ENCODE measurements at places on chromosomes 2 and 18.
A peak's percentile ranks its signal among the peaks of the same experiment; 100 is the strongest.

DNA sequence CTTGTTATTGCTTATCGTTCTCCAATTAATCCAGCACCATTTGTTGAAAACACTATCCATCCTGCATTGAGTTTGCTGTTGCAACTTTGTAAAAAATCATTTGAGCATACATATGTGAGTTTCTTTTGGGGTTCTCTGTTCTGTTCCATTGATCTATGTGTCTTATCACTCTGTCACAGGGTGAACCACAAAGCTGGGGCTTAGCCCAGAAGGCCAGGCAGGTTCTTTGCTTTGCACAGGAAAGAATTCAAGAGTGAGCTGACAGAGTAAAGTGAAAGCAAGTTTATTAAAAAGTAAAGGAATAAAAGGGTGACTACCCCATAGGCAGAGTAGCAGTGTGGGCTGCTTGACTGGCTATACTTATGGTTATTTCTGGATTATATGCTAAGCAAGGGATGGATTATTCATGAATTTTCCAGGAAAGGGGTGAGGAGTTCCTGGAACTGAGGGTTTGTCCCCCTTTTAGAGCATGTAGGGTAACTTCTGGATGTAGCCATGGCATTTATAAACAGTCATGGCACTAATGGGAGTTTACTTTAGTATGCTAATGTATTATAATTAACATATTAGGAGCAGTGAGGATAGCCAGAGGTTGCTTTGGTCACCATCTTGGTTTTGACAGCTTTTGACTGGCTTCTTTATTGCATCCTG, 46.8 kb downstream of the RNF138 start:
- DNase-seq = no peak

GRCh38 chr2:72212486-72212855, 64.8 kb upstream of the CYP26B1 start:
- no peak for DNase-seq

DNA sequence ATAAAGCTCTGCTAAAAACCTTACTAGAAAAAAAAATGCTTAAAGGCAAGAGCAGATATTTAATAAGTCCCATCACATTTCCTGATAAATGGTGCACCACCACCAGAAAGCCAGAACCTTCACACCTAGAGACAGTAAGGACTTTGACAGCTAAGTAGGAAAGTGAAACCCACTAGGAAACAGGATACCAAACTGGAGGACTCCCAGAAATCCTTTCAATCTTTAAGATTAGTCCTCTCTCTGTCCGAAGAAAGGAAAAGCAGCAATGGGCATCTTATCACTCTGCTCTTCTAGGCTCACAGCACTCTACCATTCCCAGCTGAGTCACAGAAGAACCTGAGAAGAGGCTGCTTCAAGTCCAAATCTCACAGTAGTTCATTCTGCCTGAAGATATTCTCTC, 3.7 kb downstream of the DYM start:
- DNase-seq = no peak

- peak; percentile 18 for DNase-seq
Measured at GRCh38 chr18:55912919-55913318, 324.9 kb upstream of the TCF4 start.

- DNase-seq = peak; percentile 83
Measured at GRCh38 chr2:241499146-241499965, 9.0 kb downstream of the STK25 start.

GRCh38 chr2:61774351-61774750, 79.5 kb downstream of the FAM161A start:
- no peak for DNase-seq

DNA sequence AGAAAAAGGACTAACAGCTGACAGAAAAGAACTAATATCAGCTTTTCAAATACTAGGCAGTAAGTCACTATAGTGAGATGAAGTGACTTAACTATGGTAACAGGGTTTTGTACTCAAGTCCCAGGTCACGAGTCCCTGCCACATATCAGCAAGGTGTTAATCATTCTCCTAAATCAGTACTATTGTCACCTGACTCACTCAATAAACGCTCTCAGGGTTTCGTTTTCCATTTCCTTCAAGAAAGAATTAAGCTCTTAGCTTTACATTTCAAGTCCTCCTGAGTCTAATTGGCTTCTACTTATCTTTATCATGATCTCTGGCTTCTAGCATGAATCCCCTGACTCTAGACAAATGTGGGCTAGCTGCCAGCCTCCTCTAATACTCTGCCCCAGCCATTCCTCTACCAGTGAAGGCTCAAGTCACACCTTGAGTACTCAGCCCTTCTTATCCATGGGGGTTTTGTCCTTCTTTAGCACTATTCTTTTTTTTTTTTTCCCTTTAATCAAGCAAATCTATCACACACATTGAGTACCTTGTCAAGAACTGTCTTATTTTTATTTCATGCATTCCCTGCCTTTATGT, 20.0 kb downstream of the BUB1 start:
- DNase-seq = no peak

GRCh38 chr2:36361396-36361795, 5.8 kb downstream of the CRIM1 start:
- no peak for DNase-seq

DNA sequence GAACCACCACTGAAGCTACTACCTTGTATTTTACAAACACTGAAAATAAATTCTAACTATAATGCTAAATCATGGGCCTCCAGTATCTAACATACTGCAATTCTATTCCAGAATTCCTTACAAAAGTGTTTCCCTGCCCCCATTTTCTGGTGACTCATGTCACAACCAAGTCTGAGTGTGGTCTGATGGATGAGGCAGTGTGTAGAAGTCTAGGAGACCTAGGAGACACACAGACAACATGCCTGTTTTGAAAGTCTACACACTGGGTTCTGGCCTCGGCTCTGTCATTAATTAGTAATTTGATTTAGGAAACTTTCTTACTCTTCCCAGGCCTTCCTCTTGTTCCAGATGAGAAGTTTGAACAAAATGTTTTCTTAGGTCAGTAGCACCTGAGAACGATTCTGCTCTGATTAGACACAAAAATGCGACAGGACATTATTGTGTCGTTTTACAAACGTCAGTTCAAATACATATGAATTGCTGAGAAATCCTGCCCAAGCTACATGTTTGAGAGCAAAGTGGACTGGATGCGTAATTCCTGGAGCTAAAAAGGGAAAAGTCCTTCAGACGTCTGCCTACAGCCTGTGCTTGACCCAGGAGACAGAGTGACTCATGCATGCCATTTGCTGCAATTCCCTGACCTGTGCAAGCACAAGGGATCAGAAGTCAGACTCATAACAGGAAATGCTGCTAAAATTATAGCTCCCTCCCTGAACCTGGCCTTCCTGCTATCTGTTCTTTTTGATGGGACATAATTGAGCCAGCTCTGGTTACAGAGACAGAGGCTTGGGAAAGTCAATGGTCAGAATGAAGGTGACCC, 494.4 kb downstream of the SOX11 start:
- peak; percentile 21 for DNase-seq

DNA sequence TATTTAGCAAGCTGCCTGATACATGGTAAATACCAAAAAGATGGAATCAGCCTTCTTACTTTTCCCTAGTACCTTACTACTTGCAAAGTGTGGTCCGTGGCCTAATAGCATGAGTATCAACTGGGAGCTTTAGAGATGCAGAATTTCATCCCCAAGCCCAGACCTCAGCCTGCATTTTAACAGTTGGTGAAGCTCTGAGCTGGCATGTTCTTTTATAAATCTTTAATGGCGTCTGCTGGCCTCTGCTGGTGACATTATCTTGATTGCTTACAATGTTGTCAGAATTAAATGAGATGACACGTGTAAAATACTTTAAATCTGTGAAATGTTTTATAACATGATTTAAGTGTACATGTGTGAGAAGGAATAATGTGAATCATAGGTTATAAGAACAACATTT, 115.1 kb upstream of the NOSTRIN start:
- peak; percentile 20 for DNase-seq

GRCh38 chr2:37985333-37985732, 60.2 kb downstream of the RMDN2 start:
- DNase-seq = no peak

DNA sequence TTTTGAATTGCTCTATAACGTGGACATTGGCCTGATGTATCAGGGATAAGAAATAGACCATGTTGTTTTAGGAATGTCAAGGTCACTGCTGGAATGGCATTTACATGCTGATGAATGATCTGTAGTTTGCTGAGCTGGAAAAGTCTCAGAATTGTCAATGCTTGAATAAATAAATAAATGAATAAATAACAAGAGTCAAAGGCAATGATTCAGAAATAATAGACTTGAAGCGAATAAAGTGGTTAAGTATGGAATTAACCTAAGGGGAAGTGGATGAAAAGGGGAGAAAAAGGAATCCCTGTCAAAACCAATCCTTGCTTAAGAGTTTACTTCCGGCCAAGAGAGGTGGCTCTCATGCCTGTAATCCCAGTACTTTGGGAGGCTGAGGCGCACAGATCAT, 1620.0 kb downstream of the SUCLG1 start:
- no peak for DNase-seq

GRCh38 chr2:61943251-61943650, 37.8 kb downstream of the COMMD1 start:
- DNase-seq = no peak

GRCh38 chr2:98833172-98833916, 102.4 kb upstream of the MGAT4A start:
- DNase-seq = no peak

DNA sequence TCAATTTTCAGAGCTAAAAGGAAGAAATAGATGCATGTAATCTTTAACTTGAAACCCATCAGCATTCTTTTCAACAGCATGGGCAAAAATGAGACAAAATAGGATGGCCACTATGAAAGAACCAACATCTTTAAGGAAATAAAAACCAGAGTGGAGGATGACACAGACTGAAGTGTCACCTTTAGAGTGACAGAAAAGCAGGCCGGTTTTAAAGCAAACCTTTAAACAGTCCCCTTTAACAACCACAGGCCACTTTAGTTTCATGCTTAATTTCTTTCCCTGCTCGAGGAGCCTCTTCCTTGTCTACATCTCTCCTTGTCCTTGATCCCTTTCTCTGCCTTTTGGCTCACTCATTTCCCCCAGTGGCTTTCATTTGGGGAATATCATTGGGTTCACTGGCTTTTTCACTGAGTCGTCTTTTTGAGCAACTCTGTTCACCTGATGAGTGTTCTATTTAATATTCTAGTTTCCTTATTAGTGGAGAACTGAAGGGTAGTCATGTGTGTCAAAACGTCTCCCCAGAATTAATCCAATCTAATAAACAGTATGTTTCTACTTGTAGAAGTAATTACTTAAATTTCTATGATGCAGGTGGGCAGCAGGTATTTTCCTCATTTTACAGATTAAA, 72.5 kb downstream of the DOCK10 start:
- no peak for DNase-seq

- no peak for DNase-seq
Measured at GRCh38 chr2:88448248-88448647, 4.2 kb downstream of the FOXI3 start.

- DNase-seq = no peak
Measured at GRCh38 chr2:8704906-8705305, 23.1 kb downstream of the ID2 start.

DNA sequence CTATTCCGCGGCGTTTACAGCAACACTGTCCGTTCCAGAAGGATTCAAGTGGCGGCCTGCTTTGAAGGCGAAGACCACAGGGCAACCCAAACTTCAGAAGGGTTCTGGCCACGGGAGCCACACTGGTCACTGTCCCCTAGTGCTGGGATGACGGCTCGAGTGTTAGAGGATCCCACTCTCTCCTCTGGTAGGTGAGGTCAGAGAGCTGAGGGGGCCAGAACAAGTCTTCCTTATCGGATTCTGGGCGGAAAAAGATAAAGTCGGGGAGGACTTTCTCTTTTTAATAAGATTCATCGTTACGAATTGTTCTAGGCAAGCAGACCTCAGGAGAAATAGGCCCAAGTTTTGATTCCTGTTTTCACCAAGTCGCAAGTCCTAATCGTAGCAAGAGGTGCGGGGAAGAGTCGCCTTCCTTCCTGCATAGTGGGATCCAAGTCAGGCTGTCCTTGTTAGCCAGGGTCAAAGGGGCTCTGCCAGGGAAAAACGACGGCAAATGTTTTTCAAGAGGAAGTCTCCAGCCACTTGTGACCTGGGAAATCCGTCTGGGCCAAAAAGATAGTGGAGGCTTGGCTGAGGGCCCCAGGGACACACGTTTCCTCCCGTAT, 864 bp upstream of the MYL12A start:
- DNase-seq = peak; percentile 70

- DNase-seq = no peak
Measured at GRCh38 chr2:172464400-172465129, 37.2 kb downstream of the ITGA6 start.

DNA sequence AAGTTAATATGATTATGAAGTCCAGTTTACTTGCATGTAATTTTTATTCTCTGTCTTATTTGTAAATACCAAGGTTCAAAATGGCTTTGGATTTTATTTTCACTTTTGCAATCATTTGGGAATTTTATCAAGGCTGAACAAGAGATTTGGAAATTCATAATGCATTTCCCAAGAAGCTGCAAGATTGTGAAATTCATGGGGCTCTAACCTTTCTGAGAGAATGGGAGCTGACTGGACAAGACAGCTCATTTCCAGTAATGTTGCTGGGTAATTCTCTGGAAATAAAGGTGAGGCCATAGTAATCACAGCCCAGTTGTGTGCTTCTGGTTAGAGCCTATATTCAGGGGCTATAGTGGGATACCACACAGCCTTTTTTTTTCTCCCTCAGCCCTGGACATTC, 21.5 kb upstream of the NABP1 start:
- no peak for DNase-seq

GRCh38 chr2:230327418-230328154, 593 bp downstream of the SP140L start:
- peak; percentile 52 for DNase-seq

DNA sequence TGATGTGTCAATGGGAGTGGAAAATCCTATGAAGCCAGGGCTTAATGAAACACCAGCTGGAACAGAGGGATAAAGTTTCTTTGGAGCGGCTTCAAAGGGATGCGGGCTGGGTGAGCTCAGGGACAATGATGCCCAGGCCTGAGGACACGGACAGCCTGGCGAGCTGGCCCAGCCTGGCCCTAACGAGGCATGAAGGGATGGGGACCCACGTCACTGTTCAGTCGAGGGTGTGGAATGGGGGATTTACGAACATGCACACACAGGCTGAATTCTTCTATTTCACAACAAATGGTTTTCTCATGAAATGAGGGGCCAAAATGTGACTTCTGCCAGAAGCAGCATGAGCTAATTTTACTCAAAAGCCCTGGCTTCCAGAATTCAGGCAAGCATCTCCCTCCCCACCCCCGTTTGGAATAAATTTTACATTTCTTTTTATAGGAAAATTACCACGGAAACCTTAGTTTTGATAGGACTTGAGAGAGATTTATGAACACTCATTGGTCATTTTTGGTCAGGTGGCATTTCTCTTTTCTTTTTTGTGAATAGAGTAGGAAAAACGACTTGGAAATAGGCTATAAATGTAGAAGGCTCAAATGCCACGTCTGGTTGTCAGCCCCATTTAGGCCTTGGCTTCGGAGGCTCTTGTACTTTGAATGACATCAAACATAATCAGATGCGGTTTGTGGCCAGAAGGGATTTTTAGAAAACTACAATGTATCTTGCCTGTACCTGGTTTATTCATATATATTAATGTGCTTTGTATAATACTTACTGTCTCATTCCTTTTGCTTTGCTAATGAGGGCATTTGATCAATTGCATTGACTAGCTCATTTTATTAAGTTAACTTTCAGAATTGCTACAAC, 893.8 kb upstream of the CELF4 start:
- no peak for DNase-seq

- peak; percentile 64 for DNase-seq
Measured at GRCh38 chr18:24727685-24728084, 267.2 kb downstream of the HRH4 start.
